AG04449 (cell line): ENCODE measurements at places on chromosomes 3 and 15.
A peak's percentile ranks its signal among the peaks of the same experiment; 100 is the strongest.

DNA sequence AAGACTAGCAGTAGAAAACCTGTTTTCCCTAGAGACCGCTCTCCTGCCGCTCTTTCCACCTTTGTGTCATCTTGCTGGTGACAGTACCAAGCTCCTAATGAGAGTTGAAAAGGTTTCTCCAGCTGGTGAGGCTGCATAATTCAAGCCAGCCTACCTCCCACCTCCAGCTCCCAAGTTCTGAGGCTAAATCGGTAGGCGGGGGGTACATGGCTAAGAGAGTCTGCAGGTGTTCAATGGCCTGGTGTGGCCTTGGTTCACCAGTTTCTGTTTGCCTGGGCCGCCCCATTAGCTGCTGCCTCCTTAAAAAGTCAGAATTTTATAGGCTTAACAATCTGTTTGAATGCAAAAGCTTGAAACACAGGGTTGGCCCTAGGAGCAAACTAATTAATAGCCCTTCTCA is 262.8 kb downstream of the SLCO3A1 start:
- DNase-seq: no peak

- no peak for DNase-seq
Observed at GRCh38 chr3:194306771-194307640, 44.1 kb downstream of the CPN2 start.

DNA sequence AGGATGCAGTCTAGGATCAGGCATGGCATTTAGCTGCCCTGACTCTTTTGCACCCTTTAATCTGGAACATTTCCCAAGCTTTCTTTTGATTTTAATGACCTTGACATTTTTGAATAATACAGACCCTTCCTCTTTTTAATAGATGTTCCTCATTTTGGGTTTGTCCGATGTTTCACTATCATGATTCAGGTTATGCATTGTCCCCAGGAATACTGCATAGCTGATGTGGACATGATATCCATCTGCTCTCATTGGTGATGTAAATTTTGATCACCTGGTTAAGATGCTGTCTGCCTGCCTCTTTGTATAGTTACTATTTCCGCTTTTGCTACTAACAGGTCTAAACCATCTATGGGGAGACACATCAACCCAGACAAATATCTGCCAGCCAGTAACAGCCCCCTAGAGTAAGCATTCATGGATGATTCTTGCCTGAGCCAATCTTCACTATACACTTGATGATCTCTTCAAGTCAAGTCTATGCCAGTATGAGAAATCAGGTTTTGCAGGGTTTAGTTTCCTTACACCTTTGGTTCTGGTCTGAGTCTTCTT is 50.6 kb upstream of the ULK4 start:
- DNase-seq: no peak

DNA sequence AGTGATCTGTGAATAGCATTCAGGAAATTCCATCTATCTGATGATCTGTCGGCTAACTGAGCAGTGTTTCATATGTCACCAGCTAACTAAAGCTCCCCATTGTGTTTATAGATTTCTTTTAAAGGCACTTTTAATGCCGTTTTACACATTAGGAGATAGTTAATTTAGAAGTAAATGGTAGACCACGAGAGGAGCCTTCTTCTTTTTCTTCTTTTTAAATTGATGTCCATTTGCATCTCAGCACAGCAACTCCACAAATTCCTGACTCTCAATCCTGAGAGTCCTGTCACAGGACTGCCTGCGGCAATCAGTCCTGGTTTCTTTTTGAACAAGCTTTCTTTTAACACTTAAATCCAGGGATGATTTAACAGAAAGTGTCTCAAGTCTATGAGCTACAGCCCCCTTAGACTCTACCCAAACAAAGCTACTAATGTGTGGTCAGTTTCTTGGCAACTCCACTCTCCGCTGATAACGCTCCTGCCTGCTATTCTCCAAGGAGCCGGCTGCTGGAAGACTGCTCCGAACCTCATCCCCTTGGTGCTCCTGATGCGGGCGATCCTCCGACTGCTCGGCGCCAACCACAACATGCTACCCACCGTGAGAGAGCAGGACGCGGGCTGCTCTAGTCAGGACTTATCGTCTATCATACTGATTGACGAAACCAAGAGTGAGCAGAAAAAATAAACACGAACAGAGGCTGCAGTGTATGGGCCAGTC is 421.4 kb downstream of the MECOM start:
- DNase-seq: no peak

- DNase-seq: peak; percentile 44
Observed at GRCh38 chr3:172323894-172324610, 124.2 kb downstream of the GHSR start.
